Mesendoderm (in vitro differentiated cells): ENCODE measurements at places on chromosomes 7 and 10.

DNA sequence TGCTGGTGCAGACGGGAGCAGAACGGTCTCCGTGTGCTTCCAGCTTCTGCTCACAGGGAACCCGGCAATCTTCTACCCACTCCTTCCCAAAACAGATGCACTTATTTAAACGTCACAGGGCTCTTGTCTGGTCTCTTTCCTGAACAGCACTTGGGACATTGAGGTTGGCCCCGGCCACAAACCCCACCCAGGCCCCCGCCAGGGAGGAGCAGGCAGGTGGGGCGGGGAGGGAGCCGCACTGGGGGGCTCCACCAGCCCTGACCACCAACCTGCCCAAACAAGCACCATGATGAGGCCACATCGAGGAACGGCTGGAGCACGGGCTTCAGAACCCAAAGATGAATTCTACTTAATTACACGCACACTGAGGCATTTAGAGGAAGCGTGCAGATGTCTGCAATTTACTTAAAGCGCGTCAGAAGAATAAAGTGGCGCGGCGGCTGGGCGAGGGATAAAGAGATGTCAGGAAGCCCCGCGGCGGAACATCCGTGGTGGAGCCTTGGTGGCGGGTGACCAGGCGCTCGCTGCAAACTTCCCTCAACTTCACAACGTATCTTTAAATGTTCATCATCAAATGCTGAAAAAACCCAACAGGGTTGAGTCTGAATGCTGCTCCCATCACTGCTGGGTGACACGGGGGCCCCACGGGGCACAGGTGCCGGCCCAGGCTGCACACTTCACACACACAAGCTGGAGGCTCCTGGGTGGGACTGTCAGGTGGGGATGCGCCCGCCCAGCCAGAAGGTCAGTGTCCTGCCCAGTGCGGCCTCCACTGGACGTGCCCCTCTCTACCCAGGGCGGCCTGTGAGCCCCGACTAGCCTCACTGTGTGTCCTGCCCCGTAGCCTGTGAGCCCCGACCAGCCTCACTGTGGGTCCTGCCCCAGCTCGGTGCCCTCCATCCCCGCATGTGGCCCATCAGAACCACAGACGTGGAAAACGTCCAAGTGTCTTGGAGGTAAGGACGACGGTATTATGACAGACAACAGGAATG, 279.2 kb downstream of the MAD1L1 start:
- no peak for DNase-seq

DNA sequence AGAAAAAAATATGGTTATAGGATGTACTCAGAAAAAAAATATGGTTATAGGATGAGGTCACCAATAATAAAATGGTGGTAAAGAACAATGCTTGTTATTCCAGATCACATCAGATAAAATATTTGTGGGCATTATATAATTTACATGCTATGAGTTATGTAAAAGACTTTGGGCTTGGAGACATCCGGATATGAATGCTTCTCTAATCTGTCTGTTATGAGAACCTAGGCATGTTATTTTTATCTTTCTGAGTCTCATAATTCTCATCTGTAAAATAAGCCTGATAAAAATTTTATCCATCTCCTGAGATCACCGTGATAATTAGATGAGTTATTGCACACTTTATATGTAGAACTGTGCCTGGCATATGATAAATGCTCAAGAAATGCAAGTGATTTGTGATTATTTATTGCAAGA, 37.8 kb downstream of the DKK1 start:
- no peak for DNase-seq

DNA sequence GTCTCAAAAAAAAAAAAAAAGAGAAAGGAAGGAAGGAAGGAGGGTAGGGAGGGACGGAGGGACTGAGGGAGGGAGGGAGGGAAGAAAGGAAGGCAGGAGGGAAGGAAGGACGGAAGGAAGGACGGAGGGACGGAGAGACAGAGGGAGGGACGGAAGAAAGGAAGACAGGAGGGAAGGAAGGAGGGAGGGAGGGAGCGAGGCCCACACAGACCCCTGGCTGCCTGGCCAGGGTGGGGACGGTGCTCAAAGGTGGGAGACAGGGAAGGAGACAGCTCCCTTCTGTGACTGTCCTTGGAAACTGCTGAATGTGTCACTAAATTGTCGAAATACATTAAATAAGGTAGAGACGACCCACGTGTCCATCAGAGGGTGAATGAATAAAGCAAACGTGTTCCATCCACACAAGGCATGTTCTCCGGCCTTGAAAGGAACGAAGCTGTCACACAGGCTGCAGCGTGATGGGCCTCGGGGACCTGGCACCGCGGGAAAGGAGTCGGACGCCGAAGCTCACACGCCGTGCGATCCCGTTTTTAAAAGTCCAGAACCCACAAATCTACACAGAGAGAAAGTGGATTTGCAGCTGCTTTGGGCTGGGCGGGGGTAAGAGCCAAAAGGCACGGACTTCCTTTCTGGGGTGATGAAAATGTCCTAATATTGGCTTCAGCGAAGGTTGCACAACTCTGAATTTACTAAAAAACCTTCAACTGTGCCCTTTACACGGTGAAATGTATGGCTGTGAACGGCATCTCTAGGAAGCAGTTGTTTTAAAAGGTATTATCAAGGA, 23.3 kb downstream of the ADAP1 start:
- no peak for DNase-seq

- no peak for DNase-seq
Measured at GRCh38 chr7:35268953-35269352, 15.1 kb upstream of the TBX20 start.

DNA sequence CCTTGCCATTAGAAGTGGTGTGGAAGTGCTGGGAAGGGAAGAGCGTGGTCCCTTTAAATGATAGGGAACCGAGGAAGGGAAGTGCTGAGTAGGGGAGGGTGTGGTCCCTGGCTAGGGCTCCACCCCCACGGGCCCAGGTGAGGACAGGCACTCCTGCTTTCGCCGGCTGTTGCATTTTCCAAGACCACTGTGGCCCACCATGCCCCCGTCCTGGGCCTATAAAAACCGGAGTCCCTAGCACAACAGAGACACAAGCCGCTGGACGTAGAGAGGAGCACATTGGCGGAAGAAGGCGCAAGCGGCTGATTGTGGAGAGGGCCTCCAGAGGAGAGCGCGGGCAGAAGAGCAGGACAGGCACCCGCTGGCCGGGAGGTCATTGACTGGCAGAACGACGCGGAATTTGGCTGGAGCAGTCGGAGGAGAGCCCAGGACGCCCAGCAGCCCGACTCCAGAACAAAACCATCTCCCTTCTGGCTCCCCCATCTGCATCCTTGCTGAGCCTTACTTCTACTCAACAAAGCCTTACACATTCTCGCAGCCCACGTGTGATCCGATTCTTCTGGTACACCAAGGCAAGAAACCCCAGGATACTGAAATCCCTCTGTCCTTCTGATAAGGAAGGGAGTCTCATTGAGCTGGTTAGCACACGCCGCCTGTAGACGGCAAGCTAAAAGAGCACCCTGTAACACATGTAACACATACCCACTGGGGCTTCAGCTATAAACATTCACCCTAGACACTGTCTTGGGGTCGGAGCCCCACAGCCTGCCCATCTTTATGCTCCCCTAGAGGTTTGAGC, 146.2 kb upstream of the LYZL1 start:
- DNase-seq, result peak; percentile 86

DNA sequence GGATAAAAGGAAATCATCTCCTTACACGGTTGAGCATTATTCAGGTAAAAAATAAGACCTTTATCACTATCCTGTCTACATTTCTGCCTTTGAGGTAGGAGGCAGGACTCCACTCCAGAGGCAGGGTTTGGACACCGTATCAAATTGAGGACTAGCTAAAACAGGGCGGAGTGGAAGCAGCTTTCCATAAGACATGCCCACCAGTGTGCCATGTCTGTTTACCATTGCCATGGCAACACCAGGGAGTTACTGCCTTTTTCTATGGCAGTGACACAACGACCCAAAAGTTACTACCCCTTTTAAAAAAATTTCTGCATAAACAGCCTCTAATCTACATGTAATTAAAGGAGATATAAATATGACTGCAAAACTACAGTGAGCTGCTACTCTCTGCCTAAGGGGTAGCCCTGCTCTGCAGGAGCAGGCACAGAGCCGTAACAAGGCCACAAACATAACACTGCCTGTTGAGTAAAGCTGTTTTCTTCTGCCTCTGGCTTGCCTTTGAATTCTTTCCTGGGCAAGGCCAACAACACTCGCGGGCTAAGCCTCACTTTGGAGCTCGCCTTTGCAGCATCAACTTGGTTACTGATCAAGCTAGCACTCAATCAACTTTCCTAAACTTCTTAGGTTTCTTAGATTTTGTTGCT, 26.5 kb downstream of the DGKB start:
- DNase-seq, result peak; percentile 40

DNA sequence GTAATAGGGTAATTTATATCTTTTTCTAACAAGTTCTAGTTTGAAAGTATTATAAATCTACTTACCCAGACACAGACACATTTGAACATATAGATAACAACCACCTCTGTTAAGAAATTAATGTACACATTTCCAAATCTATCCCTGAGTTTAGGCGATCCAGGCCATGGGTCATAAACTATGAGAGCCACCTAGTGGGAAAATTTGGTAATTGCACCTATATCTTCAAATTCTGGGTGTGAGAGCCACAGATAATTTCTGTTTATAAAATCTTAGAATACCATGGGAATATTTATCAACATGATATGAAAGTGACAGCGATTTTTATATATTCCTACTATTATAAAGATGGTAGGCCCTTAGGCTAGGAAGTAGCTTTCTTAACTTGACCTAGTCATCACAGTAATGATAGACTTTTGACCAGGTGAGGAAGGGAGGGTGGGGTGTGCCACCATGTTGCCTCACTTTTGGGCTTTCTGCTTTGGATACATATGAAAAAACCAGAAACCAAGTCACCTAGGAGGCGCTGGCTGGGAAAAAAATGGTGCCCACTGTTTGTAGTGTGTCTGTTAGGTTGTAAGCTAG, 8.0 kb upstream of the EPHA1 start:
- peak; percentile 32 for DNase-seq

DNA sequence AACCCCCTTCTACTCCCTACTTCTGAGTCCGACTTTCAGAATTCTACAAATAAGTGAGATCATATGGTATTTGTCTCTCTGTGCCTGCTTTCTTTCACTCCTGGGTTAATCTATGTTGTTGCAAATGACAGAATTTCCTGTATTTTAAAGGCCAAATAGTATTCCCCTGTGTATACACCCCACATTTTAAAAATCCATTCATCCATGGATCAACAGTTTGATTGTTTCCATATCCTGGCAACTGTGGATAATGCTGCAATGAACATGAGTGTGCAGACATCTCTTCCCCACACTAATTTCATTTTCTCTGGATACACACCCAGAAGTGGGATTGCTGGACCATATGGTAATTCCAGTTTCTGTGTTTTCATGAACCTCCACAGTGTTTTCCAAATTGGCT, 225.8 kb upstream of the TCERG1L start:
- no peak for DNase-seq

GRCh38 chr7:54111814-54112511, 430.2 kb upstream of the VSTM2A start:
- DNase-seq, result no peak

DNA sequence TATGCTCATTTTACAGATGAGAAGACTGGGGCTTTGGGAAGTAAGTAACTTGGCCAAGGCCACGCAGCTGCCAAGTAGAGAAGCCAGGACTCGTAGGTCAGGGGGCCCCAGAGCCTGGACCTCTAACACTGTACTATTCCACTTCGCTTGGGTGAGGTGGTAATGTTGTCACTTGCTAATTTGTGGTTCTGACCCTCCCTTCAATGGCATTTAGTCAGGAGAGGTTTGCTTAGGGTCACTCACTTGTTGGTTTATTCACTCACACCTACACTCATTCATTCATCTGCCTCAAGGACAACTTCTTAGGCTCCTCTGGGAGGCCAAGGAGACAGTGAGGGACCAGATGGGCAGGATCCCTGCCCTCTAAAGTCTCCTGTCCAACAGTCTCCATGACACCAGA, 21.3 kb downstream of the BTBD16 start:
- no peak for DNase-seq

DNA sequence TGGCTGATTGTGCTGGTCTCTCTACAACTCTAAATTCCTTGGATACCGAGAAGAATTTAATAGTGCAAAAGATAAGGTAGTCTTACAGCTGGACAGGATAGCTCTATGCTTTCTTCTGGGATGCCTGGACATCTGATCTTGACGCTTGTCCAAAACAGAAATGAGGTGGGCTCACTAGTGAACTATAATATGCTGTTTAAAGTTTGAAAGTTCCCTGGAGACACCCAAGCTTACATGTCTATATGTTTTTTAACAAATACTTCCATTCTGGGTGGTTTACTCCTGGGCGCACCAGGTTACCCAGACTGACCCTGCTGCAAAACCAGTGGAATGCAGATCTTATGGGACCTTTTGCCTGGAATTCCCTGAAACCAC, 702.1 kb upstream of the COBL start:
- DNase-seq, result no peak

- peak; percentile 77 for DNase-seq
Measured at GRCh38 chr10:83957168-83957947, 182.0 kb upstream of the GHITM start.

- DNase-seq, result peak; percentile 58
Measured at GRCh38 chr7:114650491-114650890, 235.9 kb downstream of the FOXP2 start.

DNA sequence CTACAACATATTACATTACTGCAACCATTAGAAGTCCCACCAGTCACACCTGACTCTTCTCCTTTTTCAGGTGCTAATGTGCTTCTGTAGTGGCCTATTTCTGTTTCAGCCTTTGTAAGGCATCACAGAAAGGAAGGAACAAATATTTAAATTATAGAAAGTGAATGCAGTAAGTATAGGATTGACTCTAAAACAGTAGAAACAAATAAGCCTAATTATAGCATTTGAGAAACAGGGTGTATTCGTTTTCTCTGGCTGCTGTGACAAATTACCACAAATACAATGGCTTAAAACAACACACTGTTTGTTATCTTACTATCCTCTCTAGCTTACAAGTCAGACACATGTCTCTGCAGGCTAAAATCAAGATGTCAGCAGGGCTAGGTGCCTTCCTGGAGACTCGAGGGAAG, 69.4 kb downstream of the CCSER2 start:
- no peak for DNase-seq

- DNase-seq, result no peak
Measured at GRCh38 chr7:130632111-130632510, 36.4 kb downstream of the COPG2 start.

DNA sequence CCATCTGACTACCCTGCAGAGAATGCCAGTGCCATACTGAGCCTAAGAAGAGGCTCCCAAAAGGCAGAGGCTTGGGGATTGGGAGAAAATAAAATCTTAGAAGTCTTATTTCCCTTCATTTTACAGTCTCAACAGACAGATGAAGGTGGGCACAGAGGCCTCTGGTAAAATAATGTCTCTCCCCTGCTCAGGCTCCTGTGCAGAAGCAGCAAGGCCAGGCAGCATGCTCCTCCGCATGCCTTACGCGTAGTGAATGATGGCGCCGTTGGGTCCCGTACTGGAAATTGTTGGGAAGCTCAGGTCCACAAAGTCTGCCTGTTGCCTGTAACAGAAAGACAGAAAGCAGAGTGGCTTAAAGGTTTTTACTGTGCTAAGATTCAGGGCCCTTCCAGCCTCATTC, 45.8 kb downstream of the XPNPEP1 start:
- DNase-seq, result no peak

DNA sequence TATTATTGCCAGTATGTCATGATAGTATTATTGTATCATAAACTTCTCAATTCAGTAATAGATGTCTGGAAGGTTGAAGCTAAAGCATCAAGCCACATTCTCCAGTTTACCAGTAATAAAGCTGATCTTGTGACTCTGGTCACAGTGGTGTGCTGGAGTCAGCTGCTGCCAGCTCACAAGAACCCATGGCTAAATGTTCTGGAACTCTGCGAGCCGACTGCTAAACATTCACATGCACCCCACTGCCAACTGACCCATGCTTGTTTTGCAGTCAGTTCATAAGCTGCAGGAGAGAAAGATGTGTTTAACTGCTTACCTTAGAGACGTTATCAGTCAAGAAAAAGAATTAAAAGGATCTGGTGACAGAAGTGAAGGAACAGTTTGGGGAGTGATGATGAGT, 5.9 kb upstream of the DNTT start:
- DNase-seq, result no peak
